ENCODE measurements at places on chromosomes 4 and X.

DNA sequence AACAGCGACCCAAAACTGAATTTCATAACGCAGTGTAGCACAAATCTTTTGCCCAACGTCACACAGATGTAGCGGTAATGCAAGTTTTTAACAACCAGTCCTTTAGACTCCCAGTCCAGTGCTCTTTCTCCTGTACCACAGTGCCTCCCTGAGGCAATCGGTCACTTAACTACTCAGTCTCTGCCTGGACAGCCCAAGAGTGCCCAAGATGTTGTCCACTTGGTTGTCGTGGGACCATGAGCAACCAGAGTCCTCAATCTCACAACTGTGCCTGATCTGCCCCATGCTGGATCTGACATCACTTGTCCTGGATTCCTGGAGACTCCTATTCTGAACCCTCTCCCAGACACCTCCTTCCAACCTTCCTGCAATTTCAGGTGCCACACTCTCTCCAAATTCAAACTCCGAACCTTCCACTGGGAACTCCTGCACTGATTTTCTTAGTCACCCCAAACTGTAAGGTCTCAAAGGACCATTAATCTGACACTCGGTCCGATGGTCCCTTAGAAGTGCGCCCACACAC is 702 bp downstream of the MMGT1 start:
- peak; percentile 23 for DNase-seq

- DNase-seq = no peak
Observed at GRCh38 chr4:156569535-156569934, 402.1 kb downstream of the PDGFC start.

- no peak for DNase-seq
Observed at GRCh38 chr4:112361181-112361791, 64.1 kb downstream of the ALPK1 start.

DNA sequence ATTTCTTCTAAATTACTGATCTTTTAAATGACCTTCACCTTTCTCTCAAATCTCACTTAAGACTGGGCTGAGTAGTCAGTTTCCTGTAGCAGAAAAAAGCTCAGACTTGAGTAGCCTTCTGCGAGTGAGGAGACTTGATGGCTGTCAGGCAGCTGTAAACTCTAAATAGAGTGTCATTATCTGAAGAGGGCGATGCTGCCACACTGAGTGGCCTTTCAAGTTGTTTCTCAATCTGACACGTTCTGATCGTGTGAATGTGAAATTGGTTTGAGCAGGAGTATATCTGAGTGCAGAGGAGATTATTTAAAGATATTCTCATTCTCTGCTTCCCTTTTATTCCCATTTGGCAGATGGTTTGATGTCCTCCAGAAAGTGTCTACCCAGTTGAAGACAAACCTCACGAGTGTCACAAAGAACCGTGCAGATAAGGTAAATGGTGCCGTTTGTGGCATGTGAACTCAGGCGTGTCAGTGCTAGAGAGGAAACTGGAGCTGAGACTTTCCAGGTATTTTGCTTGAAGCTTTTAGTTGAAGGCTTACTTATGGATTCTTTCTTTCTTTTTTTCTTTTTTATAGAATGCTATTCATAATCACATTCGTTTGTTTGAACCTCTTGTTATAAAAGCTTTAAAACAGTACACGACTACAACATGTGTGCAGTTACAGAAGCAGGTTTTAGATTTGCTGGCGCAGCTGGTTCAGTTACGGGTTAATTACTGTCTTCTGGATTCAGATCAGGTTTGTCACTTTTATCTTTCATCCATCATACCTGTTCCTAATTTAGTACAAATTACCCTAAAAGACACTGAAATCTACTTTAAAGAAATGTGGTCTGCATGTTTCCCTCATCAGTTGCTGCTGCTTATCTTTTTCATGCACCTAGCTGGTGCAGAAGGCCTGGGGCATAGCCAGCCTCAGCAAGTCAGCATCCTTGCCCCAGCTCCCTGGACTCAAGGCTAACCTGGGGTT is 74.3 kb upstream of the MSANTD1 start:
- DNase-seq = no peak

GRCh38 chr4:159178151-159178546 is 75.3 kb downstream of the RAPGEF2 start:
- no peak for DNase-seq

All from AG08396 (cell line).